Activated naive CD8-positive, alpha-beta T cell treated with anti-CD3 and anti-CD28 coated beads, Interleukin-2, amount 10 ng/mL, durations not matched to agents 7 days and 5 days (primary cell): ENCODE measurements at places on chromosomes 7 and 10. TPM values are rescaled to one million over a fixed set of nuclear protein-coding genes. Genes with fewer than 3 reads are reported as not detected.

- DNase-seq: no peak
Observed at GRCh38 chr7:15658247-15658646, 28.2 kb downstream of the MEOX2 start.

GRCh38 chr7:30465046-30465810, 13.4 kb downstream of the NOD1 start:
- DNase-seq: no peak

DNA sequence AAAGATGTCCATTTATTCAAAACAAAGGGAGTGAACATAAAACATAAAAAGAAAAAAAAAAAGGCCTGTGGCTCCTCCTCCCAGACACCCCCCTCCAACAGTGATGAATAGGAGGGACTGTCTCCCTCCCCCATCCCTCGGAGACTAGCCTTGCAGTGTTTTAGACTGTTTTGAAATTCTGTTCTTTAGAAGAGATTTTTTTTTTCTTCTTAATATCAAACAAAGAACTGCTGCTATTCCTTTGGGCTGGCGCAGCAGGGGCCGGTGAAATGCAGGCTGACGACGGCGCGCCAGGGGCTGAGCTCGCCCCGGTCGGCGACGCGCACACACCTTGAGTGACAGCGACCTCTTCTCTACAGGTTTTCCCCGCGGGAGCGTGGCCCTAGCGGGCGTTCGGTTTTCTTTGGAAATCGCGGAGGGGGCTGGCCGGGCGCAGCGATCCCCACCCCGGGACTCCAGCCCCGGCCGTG, at the start of gene LANCL2:
Gene LANCL2, plus strand, starts transcription at position 133 of the 470 bp plus-strand sequence. CDS start 689 bp downstream, outside the sequence.
- no peak for DNase-seq

DNA sequence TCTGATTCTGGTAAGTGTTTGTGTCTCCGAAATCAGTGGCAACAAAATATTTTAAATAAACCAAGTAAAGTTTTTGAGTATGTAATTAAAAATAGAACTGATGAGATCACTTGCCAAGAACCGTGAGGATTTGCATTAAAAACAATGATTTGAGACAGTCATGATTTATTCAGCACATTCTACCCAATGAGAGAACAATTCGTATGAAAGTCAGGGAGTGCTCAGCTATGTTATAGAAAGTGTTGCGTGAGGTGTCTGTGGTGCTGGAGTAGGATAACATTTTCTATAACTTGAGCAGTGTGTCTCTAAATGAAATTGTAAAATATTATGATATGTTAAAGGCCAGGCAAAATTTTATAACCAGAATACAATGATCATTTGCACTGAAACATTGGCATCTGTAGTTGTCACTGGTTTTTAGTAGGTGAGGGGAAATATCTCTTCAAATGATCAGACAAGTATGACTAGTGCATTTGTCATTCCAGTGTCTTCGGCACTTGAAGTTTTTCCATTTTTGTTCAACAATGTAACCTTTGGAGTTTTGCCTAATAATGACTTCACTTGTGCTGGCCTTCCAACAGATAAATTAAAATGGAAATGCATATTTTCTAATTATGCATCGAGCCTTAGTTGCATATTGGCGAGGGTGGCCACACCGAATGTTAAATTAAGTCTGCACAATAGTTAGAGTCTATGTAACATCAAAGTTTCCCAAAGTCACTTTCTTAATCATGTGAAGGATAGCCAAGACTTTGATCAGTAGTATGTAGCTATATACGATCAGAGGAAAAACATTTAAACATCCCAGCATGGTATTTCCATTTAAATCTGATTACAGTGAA, 335.9 kb downstream of the GFRA1 start:
- DNase-seq: no peak

GRCh38 chr10:29791773-29792172, 157.0 kb upstream of the SVIL start:
- no peak for DNase-seq

- DNase-seq: no peak
Observed at GRCh38 chr7:148953676-148954075, 69.6 kb upstream of the EZH2 start.

DNA sequence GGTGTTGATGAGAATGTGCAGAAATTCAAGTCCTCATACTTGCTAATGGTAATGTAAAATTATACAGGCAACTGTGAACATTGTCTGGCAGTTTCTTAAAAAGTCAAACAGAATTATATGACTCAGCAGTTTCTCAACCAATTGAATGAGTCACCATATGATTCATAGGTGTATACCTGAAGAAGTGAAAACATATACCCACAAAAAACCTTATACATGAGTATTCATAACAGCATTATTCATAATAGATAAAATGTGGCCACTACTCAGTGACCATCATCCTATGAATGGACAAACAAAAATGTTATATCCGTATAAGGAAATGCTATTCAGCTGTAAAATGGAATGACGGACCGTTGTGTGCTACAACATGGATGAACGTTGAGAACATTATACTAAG, 253.5 kb downstream of the MALRD1 start:
- no peak for DNase-seq

GRCh38 chr10:91643700-91644099, 10.8 kb upstream of the PPP1R3C start:
- no peak for DNase-seq

GRCh38 chr10:75788394-75789205, 357.2 kb downstream of the LRMDA start:
- no peak for DNase-seq

DNA sequence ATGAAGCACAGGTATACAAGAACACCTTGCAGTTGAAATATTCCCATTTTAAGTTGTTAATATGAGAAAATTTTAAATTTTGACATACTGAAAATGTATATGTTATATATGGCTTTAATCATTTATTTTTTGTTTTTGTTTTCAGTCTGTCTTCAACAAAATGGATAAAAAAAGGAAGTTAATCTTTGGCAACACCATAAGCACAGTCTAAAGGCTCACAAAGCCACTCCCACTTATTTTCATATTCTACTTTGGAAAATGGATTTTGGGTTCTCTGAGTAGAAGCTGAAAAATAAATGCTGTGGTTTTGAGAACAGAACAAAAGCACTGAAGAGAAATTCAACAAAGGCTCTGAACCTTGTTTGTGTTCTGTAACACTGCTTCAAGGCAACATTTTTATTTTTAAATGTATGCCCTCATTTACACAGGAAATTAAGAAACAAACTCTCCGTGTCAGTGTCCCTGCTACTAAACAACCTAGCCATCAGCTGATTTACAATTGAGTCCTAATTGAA, 81.3 kb upstream of the LRRN3 start:
- no peak for DNase-seq

- DNase-seq: no peak
Observed at GRCh38 chr10:28542728-28543127, 9.8 kb downstream of the WAC start.

GRCh38 chr7:120862987-120863590, 5.1 kb upstream of the TSPAN12 start:
- DNase-seq: no peak

DNA sequence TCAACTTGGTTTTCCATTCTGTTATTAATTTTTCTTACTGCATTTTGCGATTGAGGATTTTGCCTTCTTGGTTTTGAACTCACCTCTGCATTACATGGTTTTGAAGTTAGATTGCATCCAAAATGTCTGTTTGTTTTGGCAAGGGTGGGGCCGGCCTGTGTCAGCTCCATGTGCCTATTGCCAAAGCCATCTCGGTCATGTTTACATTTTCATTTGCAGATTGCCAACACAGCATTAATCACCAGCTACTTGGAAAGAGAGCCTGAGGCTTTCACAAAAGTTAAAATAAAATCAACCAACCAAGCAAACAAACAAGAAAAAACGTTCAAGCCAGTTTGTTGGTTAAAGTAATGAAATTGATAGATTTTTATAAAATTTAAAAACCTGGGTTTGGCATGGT, 695.8 kb downstream of the TYW1 start:
- no peak for DNase-seq

DNA sequence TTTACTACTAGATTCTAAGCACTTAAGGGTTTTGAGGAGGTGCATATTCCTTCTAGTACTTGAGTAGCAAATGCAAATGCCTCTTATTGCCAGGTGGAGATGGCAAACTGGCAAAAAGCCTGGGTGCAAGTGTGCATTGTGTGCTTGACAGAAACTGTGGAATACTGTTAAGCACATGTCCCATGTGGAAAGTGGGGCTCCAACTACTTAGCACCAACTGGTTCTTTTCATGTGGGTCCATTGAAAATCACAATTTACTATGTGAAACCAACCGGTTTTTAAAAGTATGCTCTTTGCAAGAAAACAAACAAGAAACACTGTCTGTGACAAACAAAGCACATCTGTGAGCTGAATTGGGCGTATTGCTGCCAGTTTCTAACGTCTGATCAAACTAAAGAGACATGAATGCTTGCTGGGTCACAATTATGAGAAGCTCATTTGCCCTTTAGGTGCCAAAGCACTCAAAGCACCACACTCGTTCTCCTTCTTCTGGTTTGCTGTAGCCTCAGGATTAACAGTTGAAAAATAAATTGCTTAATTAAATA, 197.4 kb downstream of the SEMA3E start:
- DNase-seq: no peak

GRCh38 chr7:33905389-33906032, at the start of gene BMPER:
TSS of gene BMPER (plus strand) at chr7:33905539. CDS start at chr7:33905614, 75 bp downstream.
- DNase-seq: peak; percentile 33

- DNase-seq: no peak
Observed at GRCh38 chr7:121714559-121715303, 158.2 kb upstream of the PTPRZ1 start.

GRCh38 chr7:24911213-24911603, 68.8 kb downstream of the OSBPL3 start:
- DNase-seq: no peak

DNA sequence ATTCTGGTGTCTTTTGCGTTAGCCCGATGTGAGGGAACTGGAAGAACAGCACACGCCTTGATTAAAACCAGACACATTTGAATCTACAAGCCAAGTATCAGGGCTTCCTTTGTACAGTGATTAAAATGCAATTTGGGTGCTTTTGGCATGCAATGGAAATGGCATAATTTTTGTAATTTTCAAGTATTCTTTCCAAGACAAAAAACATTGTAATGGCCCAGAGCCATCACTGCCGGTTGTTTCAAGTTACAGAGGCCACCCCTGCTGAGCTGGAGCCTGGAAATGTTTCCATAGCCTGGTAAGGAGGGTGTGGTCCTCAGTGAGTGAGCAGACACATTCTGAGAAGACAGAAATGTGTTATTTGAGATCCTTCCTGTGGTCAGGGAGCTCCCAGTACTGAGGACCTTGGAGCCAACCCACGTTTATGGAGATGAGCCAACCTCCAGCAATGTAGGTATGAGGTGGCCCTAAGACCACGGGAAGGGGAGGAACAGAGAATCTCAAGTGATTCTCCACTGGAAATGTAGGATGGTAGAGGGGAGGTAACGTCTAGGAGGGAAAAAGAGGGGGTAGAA, 20.9 kb downstream of the TEX36 start:
- DNase-seq: no peak

Gene NDUFB2
- total RNA-seq: 138 TPM

Gene CFAP69
- total RNA-seq: not detected

Gene GPR15LG
- total RNA-seq: not detected
